Amniotic epithelial cell (primary cell): ENCODE measurements at places on chromosomes 3 and 15.

DNA sequence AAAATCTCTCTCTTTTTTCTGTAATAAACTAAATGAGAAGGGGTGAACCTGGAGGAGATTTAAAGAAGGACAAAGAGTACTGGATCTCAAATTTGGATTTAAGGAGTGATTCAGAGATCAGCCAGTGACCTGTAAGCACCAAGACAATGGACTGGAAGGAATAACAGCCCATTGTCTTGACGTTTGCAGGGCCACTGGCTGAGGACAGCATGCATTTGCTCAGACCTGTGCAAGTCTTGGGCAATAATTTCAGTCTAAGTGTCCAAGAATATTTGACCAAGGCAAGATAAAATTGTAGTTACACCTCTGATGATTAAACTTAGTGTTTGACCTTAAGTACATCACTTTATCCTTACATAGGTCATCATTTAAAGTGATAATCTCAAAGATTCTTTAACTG lies 55.8 kb upstream of the OSTN start:
- DNase-seq = no peak

DNA sequence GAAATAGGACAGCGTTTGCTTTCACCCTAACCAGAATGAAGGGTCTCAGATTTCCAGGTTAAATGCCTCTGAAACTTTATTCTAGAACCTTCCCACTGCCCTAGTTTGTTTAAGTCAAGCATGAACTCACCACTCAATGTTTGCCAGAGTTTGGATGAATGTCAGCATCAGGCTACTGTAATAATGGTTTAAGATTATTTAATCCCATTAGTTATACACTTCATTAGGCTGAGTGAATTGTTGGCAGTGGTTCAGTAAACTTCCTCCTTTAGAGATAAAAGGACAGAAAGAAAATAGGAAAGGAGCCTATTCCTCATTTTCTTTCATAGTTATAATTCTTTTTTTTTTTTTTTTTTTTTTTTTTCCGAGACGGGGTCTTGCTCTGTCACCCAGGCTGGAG lies 401.9 kb upstream of the TPRG1 start:
- DNase-seq = no peak

DNA sequence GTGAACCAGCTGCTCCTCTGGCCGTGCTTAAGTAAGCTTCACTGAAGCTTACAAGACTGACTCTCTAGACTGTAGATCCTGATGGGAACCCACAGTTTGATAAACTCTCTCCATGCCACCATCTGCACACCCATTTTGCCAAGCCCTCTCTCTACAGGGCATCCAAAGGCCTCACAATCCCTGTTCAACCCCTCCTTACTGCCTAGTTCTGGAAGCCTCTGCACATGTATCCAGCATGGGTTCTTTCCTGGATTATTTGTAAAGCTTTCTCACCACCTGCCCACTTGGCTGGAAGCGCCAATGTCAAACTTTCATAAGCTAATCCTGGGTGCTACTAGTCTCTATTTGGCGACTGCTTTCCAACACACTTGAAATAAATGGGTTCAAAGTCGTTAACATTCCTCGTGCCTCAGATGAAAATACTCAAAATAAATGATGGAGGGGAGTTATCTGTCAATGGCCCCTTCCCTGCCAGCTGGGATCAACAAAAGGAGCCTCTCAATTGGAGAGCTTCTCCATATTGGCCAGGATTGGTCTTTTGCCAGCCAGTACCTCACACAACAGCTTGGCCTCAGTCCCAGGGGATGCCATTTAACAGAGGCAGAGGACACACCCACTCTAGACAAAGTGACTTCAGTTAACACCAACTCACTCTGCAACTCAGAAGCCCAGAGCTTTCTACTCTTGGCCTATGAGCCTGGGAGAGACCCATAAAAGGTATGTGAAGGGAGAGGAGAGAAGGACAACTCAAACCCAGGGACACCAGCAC lies 48.1 kb downstream of the SH3BP5 start:
- no peak for DNase-seq

GRCh38 chr3:51751287-51751686 lies 27.8 kb downstream of the IQCF6 start:
- DNase-seq = no peak

DNA sequence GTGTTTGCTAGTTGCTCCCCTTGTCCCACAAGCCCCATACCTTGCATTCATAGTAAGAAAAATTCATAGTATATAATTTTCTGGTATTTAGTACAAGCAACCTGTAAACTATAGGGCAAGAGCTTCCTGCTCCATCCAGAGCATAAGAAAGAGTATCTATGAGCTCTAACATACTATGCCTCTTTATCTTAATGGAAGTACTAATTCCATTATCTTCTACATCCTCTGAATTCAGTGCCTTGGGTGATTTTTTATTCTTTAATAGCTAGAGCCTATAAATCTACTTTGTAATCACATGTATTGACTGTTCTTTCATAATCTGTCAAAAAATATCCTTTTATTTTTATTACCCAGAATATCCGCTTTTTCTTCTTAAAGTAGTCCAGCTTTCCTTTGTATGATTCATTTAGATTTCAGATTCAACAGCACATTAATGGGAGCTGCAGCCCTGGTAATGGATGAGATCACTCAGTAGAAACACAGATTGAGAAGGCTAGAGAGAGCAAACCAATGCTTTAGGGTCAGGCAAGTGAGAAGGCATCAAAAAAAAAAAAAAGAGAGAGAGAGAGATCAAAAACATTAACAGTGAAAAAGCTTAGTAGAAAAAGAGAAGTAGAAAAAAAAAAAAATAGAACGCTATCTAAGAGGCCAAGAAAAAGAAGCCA lies 511.5 kb upstream of the NAALADL2 start:
- DNase-seq = no peak

GRCh38 chr15:67850994-67851571 lies 11.2 kb upstream of the RNU6-1 start:
- DNase-seq = peak; percentile 61

DNA sequence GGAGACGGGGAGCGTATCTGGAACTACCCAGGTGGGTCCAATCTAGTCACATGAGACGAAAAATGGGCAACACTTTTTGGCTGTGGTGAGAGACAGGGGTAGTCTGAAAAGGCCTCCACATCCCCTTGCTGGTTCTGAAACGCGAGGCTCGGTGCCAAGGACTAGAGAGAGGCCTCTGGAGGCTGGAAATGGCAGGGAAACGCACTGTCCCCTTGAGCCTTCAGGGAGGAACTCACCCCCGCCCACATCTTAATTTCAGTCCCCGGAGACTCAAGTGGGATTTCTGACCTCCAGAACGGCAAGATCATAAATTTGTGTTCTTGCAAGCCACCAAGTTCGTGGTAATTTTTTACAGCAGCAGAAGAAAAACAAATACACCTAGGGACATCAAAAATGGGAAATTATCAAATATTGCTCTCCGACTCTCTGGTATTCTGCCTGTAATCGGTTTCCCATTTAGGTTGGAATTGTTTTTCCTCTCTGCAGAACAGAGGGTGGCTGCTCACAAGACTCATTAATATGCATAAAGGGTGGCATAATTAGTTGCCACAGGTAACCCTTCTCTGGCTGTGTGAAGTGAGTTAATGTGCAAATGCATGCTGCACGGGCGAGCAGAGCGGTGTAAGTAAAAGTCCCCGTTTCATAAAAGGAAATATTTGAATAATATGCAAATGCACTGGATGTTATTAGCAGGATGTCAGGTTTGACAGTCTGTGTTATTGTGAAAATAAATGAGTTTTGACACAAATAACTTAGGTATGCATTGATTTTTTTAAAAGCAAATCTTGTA lies 185.7 kb downstream of the ARRDC4 start:
- DNase-seq = no peak

DNA sequence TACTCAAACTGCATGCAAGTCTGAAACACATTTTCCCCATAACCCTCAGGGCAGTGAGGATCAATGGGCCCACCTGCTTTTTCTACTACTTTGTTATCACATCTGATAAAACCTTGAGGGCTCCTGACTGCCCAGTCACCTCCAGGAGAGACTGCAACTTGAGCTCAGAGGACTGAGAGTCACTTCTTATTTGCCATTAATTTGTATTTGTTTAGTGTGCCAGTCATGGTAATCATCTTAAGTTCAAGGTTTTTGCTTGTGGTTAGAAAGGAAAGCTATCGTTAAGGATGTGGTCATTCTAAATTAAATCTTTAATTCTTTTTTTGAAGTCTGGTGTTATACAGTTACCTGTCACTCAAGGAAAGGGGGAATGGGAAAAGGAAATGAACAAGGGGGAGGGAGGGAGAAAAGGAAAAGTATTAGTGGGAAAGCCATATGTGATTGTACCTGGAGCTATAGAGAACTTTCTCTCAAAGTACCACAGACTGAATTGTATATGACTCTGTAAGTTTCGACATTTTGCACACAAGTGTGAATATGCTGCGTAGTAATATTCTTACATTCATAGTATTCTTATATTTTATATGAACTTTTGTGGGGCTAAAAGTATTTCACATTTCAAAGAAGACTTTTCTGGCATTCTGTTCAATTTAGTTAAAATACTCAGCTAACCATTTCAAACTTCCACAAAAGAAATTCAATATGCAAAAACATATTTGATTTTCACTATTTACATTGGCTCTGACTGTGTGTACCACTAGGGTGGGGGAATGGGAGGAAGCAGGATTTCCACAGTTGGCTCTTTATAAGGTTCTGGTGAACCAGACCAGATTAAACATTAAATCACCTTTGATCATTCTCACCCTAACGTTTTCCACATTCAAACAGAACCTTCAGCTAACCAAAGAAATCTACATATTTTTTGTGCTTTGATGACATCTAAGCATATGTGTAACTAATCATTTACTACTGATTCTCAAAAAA lies 166.5 kb upstream of the ATP11B start:
- no peak for DNase-seq

DNA sequence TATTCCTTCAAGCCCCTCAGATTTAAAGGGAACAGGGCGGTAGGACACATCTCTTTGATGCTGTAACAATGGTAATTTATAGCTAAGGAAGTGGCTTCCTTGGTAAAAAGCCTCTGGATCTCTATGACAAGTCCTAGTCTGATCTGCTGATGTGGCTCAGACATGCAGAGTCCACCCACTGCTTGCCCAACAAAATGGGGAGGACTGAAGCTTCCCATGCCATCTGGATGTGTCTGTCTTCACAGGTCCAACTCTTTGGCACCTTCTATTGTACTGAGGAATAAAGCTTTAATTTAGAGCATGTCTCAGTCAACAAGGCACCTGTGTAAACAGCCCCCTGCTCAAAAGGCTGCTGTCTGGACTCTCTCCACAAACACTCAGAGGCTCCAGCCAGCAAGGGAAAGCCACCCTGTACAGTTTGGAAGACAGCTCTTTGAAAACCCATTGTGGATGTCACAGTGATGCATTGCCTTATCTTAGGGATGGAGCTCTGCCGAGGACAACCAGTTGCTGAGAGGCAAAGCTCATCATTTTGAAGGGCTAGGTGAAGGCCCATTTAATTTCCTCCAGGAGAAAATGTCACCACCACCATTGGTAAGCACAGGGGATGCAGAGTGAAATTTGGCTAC lies 348.6 kb upstream of the GRM7 start:
- DNase-seq = no peak

- no peak for DNase-seq
Measured at GRCh38 chr15:74868059-74868458, 5.1 kb downstream of the SCAMP2 start.

DNA sequence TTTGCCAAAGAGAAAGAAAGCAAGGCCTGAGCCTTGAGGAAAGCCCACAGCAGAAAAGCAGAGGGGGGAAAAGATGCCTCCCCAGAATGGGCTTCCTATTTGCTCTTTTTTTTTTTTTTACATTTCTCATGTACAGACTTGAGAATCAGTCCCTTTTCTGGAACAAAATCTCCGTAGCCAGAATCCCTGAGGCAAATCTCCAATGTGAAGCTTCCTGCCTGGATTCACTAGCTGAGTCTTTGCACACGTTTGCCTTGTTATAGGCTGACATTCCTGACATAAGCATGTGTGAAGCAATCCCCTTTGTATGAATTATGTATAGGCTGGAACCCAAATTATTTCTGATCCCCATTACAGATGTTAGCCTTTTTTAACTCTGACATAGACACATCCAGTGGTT lies 52.2 kb upstream of the ACTL6A start:
- DNase-seq = no peak

DNA sequence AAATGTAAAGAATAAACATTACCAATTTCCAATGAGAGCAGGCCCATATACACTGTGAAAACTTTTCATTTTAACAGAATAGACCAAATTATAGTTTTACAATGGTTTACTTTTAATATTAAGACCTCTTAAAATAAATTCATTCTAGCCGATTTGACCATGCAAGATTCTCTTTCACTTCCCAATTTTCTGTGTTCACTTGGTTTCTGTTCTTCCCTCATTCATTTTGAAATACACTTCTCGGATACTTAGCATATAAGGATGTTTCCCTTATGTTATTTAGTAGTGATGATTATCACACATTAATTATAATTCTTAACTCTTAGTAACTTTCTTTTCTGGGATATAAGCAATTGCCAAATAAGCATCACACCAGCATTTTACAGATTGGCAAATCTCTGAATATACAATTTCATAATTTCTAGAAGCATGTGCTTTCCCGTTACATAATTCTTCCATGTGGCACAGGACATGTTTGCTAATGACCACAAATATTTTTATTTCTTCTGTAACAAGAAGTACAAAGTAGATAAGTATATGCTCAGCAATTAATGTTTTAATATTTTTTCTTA lies 13.9 kb downstream of the OR5H15 start:
- no peak for DNase-seq

GRCh38 chr3:15310491-15311370 lies 21.7 kb downstream of the SH3BP5 start:
- peak; percentile 95 for DNase-seq
